ENCODE measurements at places on chromosomes 1 and 21.

- no peak for DNase-seq
These were observed 214.5 kb downstream of the VAV3 start for GRCh38 chr1:107750364-107750959.

GRCh38 chr1:82064691-82065090 lies 264.0 kb downstream of the ADGRL2 start:
- DNase-seq: no peak

DNA sequence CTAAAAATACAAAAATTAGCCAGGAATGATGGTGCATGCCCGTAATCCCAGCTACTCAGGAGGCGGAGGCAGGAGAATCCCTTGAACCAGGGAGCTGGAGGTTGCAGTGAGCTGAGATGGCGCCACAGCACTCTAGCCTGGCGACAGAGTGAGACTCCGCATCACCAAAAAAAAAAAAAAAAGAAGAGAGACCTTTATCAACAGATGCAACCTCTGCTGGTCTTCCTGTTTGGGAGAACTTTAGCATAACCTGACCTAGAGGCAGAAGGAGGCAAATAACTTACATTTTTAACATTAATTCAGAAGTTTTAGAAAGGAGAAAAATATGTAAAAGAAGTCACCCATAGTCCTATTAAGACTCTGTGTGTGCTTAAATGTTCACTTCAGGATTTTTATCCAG lies 32.4 kb downstream of the SLAMF1 start:
- DNase-seq: no peak

DNA sequence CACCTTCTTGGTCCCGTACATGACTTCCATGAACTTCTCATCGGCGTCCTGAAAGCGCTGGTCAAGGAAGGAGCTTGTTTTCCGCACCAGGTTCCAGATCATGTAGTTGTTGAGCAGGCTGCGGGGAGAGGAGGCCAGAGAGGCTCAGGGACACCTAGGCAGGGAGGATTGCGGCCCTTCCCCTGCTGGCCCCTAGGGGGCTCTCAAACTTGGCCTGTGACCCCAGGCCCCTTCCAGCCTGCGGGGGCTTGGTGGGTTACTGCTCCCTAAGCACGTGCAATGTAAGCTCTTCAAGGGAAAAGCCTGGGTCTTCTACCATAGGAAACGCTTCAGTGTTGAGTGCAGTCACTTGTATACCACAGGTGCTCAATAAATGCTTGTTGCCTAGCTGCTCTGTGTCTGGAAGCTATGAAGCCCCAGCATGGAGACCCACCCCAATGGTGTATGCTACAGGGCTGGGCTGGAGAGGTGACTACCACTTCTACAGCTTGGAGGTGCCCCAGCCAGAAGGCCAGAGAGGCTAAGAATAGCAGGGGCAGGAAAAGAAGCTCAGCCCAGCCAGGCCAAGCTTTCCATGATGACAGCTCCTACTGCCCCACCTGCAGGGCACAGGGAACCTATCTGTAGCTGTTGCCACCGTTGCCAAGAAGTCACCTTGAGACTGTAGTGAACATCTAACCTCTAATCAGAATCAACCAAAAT lies 45.1 kb downstream of the ECE1 start:
- DNase-seq: no peak

GRCh38 chr1:89698624-89699023 lies 65.7 kb downstream of the LRRC8C start:
- no peak for DNase-seq

GRCh38 chr1:150161747-150162581 lies 12.2 kb downstream of the PLEKHO1 start:
- DNase-seq: no peak

DNA sequence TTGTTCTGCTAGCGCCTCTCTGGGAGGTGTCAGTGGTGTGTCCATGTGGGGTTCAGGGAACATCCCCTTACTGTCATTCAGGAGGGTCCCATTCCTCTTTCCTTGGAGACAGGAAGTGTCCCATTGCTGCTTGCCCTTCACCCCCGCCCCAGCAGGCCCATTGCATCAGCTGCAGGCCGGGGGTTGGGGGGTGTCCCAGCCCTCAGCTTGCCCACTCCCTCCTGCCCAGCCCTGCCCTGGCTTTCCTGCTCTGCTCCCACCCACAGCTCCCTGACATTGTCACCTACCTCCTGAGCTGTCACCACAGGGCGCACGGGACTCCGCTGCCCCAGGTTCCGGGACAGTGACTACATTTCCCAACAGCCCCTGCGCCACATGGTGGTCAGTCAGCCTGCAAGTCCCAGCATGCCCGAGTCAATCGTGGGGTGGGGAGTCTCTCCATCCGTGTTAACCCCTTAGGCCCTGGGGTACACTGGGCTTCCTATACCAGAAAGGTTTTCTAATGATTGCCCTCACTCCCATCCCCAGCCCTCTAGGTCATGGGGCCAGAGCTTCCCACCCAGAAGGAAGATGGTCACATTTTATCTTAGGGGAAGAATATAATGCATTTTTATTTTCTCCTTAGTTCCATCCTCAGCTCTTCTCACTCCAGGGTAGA lies at the start of gene INPP5B:
Gene INPP5B, minus strand, starts transcription at position 351 of the 658 bp plus-strand sequence. CDS start 745 bp downstream, outside the sequence.
- peak; percentile 31 for DNase-seq

- no peak for DNase-seq
These were observed 16.6 kb upstream of the AJAP1 start for GRCh38 chr1:4637616-4638344.

- no peak for DNase-seq
These were observed 282.1 kb downstream of the BACH1 start for GRCh38 chr21:29580732-29581285.

DNA sequence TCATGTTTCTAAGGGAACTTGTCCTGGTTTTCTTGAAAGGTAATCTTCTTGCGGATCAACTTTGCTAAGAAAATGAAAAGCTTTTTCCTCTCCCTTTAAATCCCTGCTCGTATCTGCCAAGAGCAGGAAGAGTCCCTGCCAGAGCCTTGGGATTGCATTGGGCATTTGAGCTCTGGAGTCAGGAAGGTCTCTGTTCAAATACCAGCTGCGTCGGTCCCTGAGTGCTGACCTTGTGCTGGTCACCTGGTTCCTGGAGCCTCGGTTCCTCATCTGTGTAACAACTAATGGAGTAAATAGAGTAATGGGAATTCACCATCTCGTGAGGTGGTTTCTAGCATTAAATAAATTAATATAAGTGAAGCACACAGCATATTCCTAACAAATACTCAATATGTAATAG lies 274.6 kb upstream of the TMEM51 start:
- no peak for DNase-seq

DNA sequence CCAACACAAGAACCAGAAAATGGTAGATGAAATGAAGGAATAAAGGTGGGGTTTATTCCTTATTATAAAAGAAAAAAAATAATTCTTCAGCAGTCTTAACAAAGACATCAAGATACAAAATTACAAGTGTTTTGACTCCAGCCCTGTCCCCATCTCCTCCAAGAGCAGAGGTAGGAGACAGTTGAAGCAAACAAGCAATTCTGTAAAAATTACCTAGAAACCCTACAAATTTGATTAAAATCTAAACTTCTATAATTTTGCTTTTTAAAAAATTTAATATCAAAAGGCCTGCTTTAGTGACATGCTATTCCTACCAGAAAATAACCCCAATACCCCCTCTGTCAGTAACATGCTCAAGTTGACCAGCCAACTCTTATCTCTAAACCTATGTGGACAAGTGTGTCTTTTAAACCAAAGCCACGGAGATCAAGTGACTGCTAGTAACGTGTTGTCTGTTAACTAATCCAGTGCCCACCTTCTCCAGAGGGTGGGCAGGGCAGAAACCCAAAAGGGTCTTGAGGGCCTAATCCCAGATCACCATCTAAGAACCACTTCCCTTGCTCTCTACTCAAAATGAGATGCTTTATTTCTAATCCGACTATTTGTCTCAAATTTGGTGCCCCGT lies 8.4 kb downstream of the GLUL start:
- DNase-seq: no peak

- DNase-seq: no peak
These were observed 15.7 kb downstream of the IER5 start for GRCh38 chr1:181104042-181104789.

DNA sequence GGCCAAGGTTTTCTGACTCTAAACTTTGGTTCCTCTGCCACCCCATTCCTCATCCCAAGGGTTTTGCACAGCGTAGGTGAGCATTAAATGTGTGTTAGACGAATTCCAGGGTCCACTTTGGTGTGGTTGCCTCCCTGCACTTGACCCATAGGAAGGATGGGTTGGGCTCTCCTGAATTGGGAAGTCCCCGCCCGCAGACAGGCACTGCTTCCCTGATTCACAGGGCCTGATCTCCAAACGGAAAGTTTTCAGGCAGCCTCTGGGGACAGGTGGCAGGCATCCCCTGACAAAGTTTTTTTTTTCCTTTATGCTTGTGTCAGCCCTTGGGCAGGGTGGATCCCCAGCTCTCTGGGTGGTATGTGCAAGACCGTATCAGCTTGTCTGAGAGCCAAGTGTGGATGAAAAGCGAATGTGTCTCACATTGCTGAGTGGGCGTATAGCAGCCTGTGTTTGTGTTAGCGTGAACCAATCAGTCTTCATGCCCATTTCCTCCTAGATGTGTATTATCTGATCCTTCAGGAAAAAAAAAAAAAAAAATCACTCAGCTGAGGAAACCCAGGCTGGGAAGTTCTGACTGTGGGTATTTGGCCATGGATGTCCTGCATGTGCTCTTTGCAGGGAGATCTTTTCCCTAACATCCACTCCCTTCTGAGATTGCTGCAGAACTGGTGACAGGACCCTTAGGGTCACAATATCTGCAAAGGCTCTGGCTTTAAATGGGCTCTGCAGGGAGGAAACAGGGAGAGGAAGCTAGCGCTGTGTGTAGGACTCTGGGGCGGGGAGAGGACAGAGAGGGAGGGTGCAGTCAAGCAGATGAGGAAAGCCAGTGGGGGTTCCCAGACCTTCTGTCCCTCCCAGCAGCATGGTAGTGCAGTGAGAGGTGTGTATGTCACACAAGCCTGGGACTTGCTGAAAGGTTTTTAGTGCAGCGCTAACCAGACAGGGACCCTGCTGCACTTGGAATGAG lies 42.2 kb upstream of the TRABD2B start:
- no peak for DNase-seq

- DNase-seq: no peak
These were observed 62.7 kb downstream of the ADARB1 start for GRCh38 chr21:45136927-45137611.

Measured in stimulated activated CD8-positive, alpha-beta memory T cell treated with anti-CD3 and anti-CD28 coated beads, Interleukin-4, amount 100 ng/mL, for 1 hour (primary cell).